ENCODE measurements at places on chromosomes 3 and 15. TPM values are rescaled to one million over a fixed set of nuclear protein-coding genes. Genes with fewer than 3 reads are reported as not detected.

- DNase-seq: no peak
Observed at GRCh38 chr3:157070678-157070999, 89.3 kb downstream of the CCNL1 start.

GRCh38 chr15:72168131-72168807 lies 29.3 kb downstream of the GRAMD2A start:
- peak; percentile 23 for DNase-seq

GRCh38 chr3:111212511-111212910 lies 140.9 kb downstream of the NECTIN3 start:
- no peak for DNase-seq

DNA sequence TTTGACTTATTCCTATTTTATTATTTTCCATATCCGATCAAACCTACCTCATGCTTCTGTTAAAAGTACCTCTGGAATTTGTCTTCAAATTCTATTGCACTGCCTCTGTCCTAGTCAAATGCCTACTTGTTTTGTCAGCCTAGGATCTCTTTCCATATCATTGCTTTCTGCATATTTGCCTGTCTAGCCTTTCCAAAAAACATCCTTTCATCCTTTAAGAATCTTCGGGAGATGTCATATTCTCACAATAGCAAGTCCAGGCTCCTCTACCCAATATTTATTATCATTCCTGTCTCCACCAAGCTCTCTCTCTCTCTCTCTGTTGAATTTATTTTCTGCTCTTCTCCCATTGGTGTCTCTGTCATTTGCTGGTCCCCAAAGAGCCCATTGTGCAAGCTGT lies 80.1 kb downstream of the LRRC28 start:
- DNase-seq: no peak

GRCh38 chr15:98729446-98730042 lies 81.2 kb downstream of the IGF1R start:
- peak; percentile 71 for DNase-seq

DNA sequence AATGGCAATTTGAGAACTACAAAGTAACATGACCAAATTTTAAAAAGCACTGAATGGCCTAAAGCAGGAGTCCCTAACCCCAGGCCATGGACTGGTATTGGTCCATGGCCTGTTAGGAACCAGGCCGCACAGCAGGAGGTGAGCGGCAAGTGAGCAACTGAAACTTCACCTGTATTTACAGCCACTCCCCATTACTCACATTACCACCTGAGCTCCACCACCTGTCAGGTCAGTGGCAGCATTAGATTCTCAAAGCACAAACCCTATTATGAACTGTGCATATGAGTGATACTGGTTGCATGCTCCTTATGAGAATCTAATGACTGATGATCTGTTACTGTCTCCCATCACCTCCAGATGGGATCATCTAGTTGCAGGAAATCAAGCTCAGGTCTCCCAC lies 48.8 kb downstream of the SENP7 start:
- no peak for DNase-seq

- no peak for DNase-seq
Observed at GRCh38 chr3:4284865-4285264, 18.3 kb upstream of the SETMAR start.

DNA sequence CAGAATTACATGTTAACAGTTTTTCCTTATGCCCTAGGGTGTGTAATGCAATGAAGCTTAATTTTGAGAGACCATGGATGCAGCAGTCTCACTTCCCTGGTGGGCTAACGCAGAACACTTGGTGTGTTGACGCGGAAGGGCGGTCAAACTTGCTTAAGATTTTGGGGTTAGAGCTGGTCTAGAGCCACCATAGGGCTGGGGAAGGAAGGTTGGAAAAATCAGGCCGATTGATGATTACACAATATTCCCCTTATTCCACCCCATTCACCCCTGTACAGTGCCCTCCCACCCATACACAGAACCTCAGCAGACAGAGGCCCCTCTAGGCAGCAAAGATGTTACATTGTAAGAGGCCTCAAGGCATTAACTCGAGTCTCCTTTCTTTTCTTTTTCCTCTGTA lies 24.3 kb downstream of the VGLL4 start:
- DNase-seq: no peak

DNA sequence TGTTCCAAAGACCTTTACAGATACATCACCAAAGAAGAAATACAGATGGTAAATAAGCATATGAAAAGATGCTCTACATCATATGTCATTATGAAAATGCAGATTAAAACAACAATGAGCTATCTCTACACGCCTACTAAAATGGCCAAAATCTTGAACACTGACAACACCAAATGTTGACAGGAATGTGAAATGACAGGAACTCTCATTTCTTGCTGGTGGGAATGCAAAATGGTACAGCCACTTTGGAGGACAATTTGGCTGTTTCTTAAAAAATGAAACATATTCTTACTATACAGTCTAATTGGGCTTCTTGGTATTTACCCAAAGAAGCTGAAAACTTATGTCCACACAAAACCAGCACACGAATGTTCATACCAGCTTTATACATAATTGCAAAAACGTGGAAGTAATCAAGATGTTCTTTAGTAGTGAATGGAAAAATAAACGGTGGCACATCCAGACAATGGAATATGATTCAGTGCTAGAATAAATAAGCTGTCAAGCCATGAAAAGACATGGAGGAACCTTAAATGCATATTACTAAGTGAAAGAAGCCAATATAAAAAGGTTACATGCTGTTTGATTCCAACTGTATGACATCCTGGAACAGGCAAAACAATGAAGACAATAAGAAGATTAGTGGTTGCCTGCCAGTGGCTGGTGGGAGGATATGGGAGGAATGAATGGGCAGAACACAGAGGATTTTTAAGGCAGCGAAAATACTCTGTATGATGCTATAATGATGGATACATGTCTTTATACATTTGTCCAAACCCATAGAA lies 81.3 kb upstream of the NEDD4 start:
- DNase-seq: no peak

DNA sequence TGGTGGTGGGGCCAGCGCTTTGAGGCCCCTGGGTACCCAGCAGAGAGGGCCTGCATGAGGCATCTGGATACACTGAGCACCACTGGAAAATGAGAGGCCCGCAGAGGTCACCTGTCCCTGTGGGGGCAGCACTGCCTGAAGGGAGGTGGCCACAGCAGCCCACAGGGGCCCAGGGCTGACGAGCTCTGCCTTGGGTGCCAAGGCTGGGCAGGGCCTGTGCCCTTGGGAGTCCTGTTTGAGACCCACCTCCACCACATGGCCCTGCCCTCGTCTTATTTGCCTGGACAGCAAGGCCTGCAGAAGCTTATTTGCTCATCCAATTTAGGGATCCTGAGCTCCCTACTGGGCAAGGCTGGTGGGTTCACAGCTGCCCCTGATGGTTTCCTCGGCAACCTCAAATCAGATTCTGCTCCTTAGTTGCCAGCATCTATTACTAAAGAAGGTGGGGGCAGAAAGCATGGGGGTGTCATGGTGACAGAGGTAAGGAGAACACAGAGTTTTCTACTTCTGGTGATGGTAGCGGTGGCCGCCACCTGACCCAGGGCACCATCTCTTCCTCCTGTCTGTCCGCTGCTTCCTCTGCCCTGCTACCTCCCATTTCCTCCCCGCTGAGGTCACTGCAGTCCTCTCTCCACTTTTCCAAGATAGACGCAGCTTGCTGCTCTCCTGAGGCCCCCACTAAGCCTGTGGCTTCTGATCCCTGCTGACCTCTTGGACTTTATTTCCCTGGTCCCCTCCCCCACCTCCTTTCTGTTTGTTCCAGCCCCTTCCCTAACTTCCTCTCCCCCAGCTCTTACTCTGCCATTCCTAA lies 62.9 kb downstream of the HMCES start:
- DNase-seq: no peak

DNA sequence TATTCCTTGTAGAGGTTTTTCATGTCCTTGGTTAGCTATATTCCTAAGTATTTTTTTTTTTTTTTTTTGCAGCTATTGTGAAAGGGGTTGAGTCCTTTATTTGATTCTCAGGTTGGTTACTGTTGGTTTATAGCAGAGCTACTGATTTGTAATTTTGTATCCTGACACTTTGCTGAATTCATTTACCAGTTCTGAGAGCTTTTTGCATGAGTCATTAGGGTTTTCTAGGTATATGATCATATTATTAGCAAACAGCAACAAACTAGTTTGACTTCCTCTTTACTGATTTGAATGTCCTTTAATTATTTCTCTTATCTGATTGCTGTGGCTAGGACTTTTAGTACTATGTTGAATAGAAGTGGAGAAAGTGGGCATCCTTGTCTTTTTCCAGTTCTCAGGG lies 737.4 kb downstream of the ZNF385D start:
- no peak for DNase-seq

DNA sequence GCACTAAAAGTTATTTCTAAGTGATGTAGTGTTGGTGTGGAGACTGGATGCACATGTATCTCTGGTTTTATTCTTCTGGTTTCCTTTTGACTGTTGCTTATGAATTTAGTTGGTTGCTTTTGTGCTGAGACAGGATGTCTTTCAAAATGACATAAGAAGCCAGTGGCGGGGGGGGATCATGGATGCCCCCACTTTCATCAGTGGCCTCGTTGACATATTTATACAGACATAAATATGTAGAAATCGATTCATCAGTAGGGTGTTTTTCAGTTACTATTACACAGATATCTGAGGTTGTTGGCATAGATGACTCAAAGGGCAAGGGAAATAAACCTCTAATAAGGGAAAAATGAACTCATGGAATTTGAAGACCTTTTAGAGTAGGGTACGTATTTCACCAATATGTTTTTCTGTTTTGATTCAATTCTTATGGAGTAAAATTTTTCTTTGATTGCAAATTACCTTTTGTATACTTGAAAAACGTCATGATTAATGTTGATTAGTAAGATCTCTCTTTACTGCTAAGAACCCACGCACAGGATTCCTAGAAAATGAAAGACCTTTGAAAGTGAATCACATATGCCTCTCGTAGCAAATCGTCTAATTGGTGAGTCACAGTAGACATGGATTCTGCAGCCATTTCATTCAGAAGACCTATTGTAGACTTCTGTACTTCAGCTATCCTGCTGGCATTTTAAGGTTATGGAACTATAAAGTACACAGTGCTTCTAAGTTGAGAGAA lies 97.4 kb upstream of the RBMS3 start:
- no peak for DNase-seq

DNA sequence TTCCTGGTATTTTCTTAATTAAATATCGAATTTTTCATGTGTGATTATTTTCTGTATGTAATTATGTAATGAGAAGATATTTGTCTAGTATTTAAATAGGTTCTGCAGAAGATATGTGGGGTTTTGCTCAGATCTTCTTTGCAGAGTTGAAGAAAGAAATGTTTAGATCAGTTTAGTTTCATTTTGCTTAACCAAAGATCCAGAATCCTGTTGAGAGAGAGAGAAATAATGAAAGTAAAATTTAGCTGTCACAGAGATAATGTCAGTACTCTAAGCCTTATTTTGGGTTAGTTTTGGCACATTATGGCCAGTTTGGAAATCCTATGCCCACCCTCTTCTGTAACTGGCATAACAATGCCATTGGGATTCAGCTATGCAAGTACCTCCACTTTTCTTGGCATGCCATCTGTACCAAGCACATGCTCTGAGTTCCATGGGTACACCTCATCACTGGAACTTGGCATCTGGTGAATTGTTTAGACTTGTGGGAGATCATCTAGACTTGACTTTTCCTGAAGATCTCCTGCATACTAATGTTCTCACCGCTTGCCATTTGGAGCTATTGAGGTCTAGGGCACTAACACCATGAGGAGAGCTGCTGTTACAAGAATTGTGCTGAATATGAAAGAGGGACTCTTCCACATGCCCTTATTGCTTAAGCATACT lies 30.9 kb downstream of the PLSCR1 start:
- no peak for DNase-seq

GRCh38 chr3:65030847-65031463 lies 343.2 kb upstream of the ADAMTS9 start:
- DNase-seq: no peak

DNA sequence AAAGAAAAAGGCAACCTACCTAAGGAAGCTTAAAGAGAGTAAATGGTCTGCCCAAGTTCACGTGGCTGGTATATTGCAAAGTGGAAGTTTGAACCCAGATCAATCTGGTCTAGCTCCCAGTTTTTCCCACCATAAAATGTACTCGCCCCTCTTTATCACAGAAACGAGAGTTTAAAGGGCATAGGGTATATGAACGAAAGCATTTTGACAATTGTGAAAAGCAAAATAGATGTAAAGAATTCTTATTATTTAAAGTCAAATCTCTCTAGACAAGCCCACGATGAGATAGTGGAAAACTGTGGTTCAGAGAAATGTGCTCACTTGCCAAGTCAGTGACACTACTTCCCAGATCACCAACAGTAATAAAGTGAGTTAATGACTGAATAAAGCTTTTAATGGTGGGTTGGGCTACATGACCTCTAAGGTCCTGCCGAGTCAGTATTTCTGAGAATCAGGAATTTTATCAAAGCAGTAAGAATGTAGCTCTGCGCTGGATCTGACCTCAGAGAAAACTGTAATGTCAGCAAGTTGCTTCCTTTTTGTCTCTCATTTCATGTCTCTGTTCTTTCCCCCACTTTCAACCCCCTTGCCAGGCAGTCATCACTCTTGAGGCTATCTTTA lies 23.3 kb upstream of the NEO1 start:
- no peak for DNase-seq

DNA sequence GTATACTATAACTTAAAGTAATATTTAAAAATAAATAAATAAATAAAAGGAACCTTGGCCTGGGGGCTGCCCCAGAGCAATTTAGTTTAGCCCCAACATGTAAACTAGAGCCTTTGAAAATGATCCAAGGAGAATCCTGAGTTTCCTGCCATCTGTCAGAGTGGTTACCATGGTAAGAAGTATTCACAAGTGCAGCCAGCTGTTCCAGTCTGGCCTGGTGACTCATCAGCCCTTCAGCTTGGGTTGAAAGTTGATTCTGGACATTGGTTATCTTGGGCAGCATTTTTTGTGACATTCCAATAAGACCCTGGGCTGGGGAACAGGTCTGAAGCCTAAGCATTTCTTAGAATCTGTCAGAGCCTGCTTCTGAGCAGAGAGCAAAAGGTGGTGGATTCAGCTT lies 72.7 kb upstream of the LRTM1 start:
- peak; percentile 8 for DNase-seq

GRCh38 chr15:70827721-70828120 lies 26.2 kb downstream of the LARP6 start:
- no peak for DNase-seq

GRCh38 chr3:159669766-159670165 lies 318.9 kb upstream of the IL12A start:
- no peak for DNase-seq

GRCh38 chr3:40679290-40679689 lies 154.5 kb downstream of the ZNF621 start:
- no peak for DNase-seq

GRCh38 chr3:88150371-88150770 lies 612 bp downstream of the C3orf38 start:
- DNase-seq: no peak

GRCh38 chr3:40018369-40018768 lies 209.0 kb downstream of the MYRIP start:
- no peak for DNase-seq

- DNase-seq: no peak
Observed at GRCh38 chr3:120098710-120099109, 4.5 kb upstream of the GSK3B start.

BLM gene
- total RNA-seq: 3.6 TPM

AMOTL2 gene
- 27.8 TPM for total RNA-seq

RASL12 gene
- 20.1 TPM for total RNA-seq

NR2E3 gene
- total RNA-seq: not detected

RAB6B gene
- 45.8 TPM for total RNA-seq
